ENCODE measurements at places on chromosomes 6 and 20. TPM values are rescaled to one million over a fixed set of nuclear protein-coding genes. Genes with fewer than 3 reads are reported as not detected.

Gene PGC
- total RNA-seq = not detected

Gene SYNDIG1
- not detected for total RNA-seq

Gene OTOR
- not detected for total RNA-seq

Gene HTR1E
- total RNA-seq = not detected

Gene IL17F
- total RNA-seq = not detected

Gene TPBG
- total RNA-seq = 134 TPM

Gene SLC35F1
- under 0.01 TPM for total RNA-seq

Gene WFDC2
- total RNA-seq = 12.0 TPM

Gene CDSN
- 10.9 TPM for total RNA-seq

Gene RIPK1
- total RNA-seq = 14.4 TPM

Gene OR12D3
- total RNA-seq = not detected

Gene POU5F1
- 0.50 TPM for total RNA-seq

Gene LAMA2
- total RNA-seq = 0.68 TPM

Gene ID4
- 13.3 TPM for total RNA-seq

Gene PRDM13
- not detected for total RNA-seq

Gene NDUFAF5
- total RNA-seq = 17.3 TPM

Gene SDC4
- 303 TPM for total RNA-seq

Gene SPEF1
- not detected for total RNA-seq

Gene XKR7
- not detected for total RNA-seq

Gene ZNF217
- total RNA-seq = 73.2 TPM

Gene ABHD16B
- not detected for total RNA-seq

Gene MICB
- 5.8 TPM for total RNA-seq

Gene ACTL10
- 1.7 TPM for total RNA-seq

Gene SLC26A8
- not detected for total RNA-seq

Gene MUC22
- not detected for total RNA-seq

Gene LINC00237
- total RNA-seq = not detected

Gene REM1
- total RNA-seq = not detected

Gene JPH2
- 0.68 TPM for total RNA-seq

Gene COL10A1
- not detected for total RNA-seq

Gene CDH26
- 3.1 TPM for total RNA-seq

Gene BPIFA1
- total RNA-seq = 24.0 TPM

Gene CALHM5
- under 0.01 TPM for total RNA-seq

Gene TMC2
- total RNA-seq = not detected

Gene EFCAB8
- total RNA-seq = 0.36 TPM

Gene ZNF341
- total RNA-seq = 0.68 TPM

Gene TRIM15
- not detected for total RNA-seq

Gene OPRM1
- not detected for total RNA-seq

Gene FERMT1
- 80.4 TPM for total RNA-seq

Gene MUC21
- not detected for total RNA-seq

Gene C6orf15
- total RNA-seq = 0.34 TPM

Gene EMILIN3
- total RNA-seq = not detected

Gene MACROD2
- 4.3 TPM for total RNA-seq

Gene DDO
- total RNA-seq = not detected

Gene FAXC
- total RNA-seq = 1.0 TPM

Measured in nasal cavity respiratory epithelium epithelial cell of viscerocranial mucosa (primary cell).